Neuronal stem cell (in vitro differentiated cells): ENCODE measurements at places on chromosomes 4 and X.

DNA sequence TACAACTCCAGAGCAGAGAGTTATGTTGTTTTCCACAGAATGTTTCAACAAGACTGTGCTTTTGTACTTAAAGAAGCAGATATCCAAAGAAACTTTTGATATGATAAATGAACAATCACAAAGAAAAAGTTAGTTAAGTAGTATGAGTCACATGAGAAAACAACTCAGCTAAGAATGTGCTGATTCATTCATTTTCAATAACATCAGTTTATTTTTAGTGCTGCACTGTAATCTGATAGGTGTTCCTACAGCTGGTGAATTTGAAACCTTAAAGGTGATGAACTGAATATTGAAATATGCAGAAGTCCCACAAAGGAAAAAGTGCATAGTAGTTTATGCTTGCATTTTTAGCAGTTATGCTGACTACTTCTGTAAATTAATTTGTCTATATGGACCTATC is 180.3 kb upstream of the TENM3 start:
- no peak for DNase-seq

DNA sequence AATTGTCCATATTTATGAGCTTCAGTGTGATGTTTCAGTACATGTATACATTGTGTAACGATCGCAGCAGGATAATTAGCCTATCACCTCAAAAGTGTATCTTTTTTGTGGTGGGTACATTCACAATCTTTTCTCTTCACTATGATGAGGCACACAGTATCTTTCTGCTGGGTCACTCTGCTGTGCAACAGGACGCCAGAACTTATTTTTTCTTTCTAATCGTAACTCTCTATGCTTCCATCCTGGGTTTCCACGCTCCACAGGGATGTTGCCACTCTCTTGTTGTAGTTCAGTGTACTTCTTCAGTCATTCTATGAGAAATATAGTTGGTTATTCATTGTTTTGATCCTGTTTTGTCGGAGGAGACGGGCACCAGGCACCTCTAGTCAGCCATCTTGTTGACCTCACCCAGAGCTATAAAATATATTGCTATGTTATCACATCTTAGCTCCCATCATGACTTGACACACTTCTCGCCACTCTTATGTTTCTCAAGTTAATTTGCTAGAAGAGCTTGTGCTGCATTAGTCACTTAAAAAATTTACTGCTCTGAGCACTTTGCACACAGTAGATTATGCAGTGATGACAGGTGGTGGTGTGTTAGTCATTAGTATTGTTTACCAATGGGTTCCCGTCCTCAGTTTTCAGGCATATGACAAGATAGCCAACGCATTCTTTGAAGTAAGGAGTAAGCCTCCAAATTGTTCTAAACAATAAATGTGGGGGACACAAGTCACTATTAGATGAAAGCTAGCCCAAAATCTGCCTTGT is 1002.7 kb upstream of the PCDH7 start:
- no peak for DNase-seq

GRCh38 chr4:169158046-169158445 is 112.7 kb downstream of the SH3RF1 start:
- no peak for DNase-seq

- no peak for DNase-seq
Measured at GRCh38 chr4:165634766-165635165, 238.3 kb upstream of the TLL1 start.

- no peak for DNase-seq
Measured at GRCh38 chr4:147843162-147843561, 111.3 kb downstream of the ARHGAP10 start.

- DNase-seq: no peak
Measured at GRCh38 chr4:168496834-168497233, at the start of gene PALLD. PALLD (plus strand) TSS chr4:168497052.

GRCh38 chrX:8783097-8783713 is 18.0 kb downstream of the FAM9A start:
- DNase-seq: no peak

- no peak for DNase-seq
Measured at GRCh38 chr4:12178614-12179610, 750.2 kb upstream of the HS3ST1 start.

GRCh38 chr4:79174490-79175252 is 151.2 kb downstream of the NAA11 start:
- DNase-seq: no peak

DNA sequence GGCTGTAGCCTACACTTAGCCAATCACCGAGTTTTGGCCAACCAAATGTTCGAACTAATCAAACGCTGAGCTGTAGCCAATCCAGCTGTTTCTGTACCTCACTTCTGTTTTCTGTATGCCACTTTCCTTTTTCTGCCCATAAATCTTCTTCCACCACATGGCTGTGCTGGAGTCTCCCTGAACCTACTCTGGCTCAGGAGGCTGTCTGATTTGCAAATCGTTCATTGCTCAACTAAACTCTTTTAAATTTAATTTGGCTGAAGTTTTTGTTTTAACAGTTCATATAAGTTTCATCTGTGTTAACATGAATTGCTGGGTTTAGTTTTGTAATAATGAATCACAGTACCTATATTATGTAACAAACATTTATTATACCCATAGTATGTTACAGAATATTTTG is 160.7 kb upstream of the PCDH7 start:
- DNase-seq: no peak

- DNase-seq: no peak
Measured at GRCh38 chrX:47563801-47564315, 2.9 kb downstream of the ARAF start.

DNA sequence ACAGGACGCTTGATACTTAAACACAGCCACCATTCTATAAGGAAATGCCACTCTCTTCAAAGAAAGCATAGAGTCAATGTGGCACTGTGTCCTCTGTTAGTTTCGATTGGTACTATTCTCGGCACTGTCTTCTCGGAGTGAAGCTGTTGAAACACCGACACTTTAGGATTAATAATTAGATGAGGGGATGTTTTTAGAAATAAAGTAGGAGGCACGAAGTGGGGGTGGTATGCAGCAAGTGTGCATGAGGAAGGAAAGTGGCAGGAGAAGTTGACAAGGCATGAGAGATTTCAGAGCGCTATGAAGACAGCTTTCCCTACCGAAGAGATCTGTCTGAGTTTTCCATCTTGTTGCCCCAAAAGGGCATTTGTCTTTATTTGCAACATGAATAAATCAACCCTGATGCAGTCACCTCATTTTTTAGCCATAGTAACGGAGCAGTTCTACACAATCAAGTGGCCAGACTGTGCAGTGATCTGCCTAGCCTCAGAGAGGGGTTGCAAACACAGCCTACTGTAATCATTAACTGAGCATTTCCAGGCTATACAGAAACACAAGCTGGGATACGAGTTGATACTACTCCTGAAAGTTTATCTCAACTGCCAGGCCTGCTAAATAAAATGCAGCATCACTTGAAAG is 8.3 kb downstream of the GPRIN3 start:
- DNase-seq: no peak

- no peak for DNase-seq
Measured at GRCh38 chr4:189845145-189845846, 95.4 kb upstream of the FRG1 start.

DNA sequence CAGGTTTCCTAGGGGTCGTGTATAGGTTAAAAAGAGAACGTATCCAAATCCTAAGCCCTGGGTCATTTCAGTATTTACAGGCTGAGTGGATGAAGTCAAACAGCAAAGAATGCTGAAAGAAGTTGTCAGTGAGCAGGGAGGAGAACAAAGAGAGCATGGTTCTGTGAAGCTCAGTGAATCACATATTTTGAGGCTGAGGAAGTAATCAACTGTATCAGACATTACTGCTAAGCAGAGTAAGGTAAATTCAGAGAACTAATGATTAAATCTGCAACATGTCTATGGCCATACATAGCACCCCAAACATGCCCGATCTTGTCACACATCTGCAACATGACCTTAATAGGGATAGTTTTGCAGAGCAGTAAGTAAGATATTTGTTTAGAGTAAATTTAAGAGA is 1130.3 kb downstream of the RAPGEF2 start:
- no peak for DNase-seq

DNA sequence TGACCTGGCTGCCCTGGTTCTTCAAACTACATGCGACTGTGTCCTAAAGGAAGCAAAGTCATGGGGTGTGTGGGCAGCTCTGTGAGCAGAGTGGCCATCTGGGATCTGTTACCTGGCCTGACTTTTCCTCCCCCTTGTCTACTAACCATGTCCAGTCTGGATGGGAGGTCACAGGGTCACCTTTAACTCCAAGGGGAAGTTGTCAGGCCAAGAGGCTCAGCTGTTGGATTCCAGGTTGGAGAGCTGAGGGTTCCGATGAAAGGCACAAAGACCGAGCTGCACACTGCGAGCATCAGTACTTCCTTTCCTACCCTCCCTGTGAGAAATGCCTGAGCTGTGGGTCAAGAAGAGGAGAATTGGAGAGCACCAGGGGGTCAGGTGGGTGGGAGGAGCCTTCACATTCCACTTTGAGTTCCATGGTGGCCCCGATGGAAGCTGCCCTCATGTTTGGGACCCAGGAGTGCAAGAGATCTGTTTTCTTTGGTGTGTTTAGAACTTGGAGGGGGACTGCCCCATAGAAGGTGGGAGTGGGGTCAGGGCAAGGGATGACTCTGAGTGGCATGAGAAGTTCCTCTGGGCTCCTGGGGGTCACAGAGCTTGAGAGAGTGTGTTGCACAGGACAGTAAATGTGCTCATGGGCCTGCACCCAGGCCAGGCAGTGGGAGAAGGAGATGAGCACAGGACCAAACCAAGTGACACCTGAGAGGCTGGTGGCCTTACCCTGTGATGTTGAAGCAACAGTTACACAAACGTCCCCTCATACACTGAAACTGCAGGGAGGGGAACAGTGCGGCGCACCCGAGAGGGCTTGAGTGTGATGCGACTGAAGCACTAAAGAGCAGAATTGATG is 36.2 kb downstream of the RGS12 start:
- DNase-seq: no peak

GRCh38 chr4:113591982-113592381 is 169.6 kb downstream of the CAMK2D start:
- DNase-seq: no peak

GRCh38 chrX:84729408-84729807 is 227.2 kb upstream of the HDX start:
- DNase-seq: no peak

DNA sequence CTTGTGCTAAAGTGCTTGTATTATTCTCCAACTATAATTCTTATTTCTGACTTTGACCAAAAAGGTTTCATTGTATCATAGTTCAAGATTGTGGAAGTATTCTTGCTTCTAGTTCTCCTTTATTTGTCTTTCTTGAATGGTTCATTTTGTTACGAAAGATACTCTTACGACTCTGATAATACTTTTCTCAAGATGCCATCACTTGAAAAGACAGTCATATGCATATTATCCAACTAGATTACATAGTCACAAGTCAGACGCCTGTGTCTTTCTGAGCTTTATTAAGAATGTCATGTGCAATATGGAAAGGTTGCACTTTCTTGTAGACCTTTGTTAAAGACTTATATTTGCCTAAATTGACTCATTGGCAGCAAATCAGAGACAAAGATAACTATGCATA is 71.4 kb upstream of the HPGD start:
- DNase-seq: no peak

DNA sequence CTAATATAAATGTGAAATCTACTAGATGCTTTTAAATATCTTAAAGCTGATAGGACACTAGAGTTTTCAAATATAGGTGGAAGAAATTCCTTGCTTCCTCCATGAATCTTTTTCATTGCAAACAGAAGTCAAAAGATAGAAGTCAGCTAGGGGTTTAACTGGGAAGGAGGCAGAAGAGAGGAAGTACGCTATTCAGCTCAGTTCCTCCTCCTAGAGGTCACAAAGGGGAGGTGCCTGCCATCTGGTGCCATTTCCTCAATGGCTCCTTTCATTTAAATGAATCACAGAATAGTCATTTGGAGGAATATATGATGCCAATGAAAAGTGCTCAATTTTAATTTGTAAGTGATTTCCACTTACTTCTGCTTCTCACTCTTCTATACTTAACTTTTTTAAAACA is 8.5 kb downstream of the COL25A1 start:
- peak; percentile 43 for DNase-seq

GRCh38 chr4:60133375-60133774 is 1066.8 kb upstream of the ADGRL3 start:
- no peak for DNase-seq

DNA sequence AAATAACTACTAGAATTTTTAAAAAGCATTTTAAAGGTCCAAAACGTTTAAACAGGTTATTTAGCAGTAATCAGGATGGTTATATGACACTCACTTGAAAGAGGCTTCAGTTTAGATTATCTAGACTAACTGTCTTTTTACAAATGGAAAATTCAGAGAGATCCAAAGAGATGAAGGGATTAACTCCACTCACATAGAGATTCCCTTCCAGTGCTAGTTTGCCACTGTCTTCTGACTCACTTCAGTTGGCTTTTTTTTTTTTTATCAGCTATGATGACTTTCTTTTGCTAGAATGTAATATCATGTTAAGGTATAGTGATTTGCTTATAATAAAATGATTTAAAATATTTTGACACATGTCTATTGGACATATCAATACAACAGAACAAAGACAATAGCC is 43.8 kb downstream of the GALNT7 start:
- DNase-seq: no peak

GRCh38 chr4:137533855-137534254 is 1.6 kb upstream of the PCDH18 start:
- DNase-seq: no peak

- DNase-seq: no peak
Measured at GRCh38 chr4:38387819-38388218, 276.2 kb upstream of the KLF3 start.

- DNase-seq: no peak
Measured at GRCh38 chrX:70331161-70331560, 41.3 kb downstream of the KIF4A start.

DNA sequence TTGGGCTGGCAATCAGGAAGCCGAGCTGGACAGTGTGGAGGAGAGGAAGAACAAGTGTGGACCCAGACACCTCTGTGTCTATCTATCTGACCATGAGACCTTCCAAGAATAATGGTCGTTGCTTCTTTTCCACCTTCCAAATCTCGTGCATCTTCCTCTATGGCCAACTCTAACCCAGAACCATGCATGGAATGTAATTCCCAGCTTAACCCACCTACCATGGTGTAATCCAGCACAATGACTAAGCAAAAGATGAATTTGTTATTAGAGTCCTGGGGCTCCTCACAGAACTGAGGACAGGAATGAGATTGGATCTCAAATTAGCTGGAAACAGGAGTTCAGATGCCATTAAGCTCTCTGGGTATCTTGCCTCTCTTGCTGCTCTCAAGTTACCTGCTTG is 17.4 kb upstream of the TMEM184C start:
- DNase-seq: no peak

DNA sequence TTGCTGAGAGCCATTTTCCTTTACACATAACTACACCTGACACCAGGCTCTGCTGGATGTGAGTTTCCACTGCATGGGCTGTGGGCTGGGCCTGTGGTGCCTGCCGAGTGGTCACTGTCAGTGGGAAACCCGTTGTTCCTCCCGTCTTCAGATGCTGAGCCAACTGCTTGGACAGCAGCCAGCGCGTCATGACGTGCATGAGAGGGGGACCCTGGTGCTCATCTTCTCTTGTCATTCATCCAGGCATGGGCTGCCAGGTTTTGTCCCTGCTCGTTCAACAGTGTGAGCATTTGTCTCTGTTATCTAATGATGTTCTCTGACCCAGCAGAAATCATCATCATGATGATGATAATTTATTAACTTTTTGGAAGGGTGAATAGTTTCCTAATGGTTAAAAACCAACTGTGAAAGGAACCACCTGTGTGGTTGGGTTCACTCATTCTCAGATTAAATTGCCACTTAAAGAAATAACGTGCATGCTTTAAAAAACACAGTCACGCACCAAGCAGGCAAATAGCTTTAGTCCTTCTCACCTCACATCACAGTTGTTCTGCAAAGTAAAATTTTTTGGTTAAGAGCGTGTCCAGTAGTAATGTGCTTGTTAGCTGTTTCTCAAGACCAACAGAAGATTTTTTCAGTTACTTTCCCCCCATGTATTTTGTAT is 19.9 kb upstream of the CLDN34 start:
- no peak for DNase-seq

- no peak for DNase-seq
Measured at GRCh38 chrX:6738518-6739470, 203.9 kb upstream of the VCX3A start.
